ELF-1 (cell line): ENCODE measurements at places on chromosomes 2 and 18.
A peak's percentile ranks its signal among the peaks of the same experiment; 100 is the strongest.

DNA sequence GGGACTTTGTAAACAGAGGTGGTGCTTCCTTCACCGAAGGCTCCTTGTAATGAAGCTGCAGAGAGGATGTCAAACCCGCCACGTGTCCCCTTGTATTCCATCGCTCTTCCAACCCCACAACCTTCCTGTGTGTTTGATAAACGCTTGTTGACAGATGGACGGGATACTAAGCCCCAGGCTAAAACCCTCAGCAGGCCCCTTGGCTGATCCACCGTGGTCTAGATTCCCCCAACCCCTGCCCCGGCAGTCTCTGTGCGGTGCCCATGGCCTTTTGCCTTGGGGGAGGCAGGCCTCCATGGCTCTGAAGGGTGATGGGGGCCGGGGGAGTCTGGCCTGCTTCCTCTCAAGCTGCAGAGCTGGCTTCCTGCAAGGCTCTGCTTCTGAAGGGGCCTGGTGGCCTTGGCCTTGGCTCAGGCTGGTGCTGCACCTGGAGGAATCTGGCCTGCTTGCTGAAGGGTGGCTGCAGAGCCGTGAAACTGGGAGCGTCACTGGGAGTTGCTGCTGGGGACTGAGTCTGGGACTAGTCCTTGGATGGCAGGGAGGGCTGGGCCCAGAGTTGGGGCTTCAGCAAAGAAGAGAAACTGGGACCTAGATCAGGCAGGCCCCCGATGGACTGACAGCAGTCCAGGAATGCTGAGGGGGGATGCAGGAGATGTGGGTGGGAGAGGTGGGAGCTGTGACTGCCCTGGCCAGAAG lies 9.6 kb upstream of the NTSR2 start:
- DNase-seq: no peak

- peak; percentile 37 for DNase-seq
Observed at GRCh38 chr2:119431976-119432850, 559 bp downstream of the TMEM37 start.

DNA sequence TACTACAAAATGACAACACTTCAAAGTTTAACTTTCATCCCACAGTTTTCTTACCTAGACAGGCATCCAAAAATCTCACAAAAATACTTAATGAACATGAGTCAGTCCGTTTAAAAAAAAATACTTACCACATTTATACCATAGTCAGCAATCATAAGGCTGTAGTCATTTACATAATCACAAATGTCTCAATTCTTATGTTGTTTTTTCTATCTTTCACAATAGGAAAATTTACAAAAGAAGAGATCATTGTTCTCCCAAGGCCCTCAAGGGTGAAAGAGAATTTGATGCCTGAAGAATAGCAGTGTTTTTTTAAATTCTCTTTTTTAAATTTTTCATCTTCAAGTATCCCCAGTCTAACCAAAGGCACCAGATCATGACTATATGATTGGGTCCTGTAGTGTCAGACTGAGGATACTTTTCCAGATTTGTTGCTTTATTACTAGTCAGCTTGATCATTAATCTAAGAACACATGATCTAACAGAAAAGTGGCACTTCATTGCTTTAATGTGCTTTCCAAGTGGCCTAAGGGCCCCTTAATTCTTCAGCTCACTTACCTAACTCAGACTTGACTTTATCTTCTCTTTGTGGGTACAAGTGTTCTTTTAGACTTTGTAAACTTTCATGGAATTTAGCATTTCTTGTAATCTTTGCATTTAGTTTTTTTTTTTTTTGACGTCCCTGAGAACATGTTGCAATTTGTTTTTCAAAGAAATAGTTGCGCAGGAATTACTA lies 4.7 kb downstream of the SCYGR5 start:
- DNase-seq: no peak

DNA sequence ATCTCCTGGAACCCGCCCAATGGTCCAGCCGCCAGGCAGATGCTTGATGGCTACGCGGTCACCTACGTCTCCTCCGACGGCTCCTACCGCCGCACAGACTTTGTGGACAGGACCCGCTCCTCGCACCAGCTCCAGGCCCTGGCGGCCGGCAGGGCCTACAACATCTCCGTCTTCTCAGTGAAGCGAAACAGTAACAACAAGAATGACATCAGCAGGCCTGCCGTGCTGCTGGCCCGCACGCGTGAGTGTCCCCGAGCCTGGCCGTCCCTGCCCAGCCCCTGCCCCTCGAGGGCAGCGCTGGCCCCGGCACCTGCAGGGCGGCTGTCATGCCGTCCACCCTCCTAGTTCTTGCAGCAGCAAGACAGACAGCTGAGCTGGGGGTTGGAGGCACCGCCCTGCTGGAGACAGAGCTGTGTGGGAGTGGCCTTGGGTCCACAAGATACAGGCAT lies 36.7 kb downstream of the MTERF4 start:
- no peak for DNase-seq

GRCh38 chr2:168819050-168819715 lies 16.7 kb downstream of the NOSTRIN start:
- no peak for DNase-seq

- DNase-seq: peak; percentile 70
Observed at GRCh38 chr2:120520929-120521912, 175.3 kb downstream of the INHBB start.

DNA sequence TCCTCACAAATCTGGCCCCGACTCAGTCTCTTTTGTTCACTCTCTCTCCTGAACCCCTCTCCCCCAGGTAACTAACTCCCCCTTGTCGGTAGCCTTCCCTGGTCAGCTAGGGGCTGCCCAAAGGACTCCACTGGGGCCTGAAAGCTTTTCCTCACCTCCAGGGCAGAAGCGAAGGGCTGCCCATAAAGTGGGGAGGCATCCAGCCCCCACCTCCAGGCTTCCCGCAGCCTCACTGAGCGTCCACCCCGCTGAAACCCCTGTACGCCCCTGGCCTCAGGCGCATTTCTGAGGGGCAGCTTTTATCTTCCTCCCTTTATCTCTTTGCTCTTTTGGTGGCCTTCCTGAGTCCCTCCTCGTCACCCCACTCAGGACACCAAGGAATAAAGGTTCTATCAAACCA lies 249.3 kb downstream of the CYP26B1 start:
- DNase-seq: no peak

- DNase-seq: no peak
Observed at GRCh38 chr18:22233266-22233665, 63.9 kb downstream of the GATA6 start.

- no peak for DNase-seq
Observed at GRCh38 chr2:31081492-31081891, 56.7 kb downstream of the GALNT14 start.

DNA sequence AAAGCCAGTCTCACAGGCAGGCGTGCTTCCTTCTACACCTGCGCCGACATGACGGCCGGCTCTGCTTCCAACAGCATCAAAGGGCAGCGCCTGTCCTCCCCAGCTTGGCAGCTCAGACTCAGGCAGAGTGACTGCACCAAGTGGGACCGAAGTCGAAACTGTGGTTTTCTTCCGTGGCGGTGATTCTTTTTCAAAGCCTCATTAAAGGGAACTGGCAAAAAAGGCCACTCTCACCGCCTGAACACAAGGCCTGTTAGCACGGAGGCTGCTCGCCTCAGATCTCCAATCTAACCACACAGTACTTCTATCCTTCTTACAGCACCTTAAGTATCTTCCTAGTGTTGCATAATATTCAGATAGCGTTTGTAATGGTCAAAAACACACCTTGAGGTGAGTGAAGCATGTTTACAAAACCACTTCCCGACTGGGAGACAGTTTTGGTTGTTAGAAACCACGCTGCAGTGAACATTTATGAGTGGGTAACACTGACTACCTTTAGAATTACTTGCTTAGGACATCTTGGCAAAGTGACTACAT lies 236.4 kb downstream of the HDAC4 start:
- DNase-seq: no peak

GRCh38 chr2:212136216-212136795 lies 402.3 kb downstream of the ERBB4 start:
- DNase-seq: no peak

GRCh38 chr2:222284466-222284865 lies 14.3 kb downstream of the PAX3 start:
- no peak for DNase-seq

GRCh38 chr2:101398116-101398821 lies 11.0 kb upstream of the CREG2 start:
- DNase-seq: no peak

DNA sequence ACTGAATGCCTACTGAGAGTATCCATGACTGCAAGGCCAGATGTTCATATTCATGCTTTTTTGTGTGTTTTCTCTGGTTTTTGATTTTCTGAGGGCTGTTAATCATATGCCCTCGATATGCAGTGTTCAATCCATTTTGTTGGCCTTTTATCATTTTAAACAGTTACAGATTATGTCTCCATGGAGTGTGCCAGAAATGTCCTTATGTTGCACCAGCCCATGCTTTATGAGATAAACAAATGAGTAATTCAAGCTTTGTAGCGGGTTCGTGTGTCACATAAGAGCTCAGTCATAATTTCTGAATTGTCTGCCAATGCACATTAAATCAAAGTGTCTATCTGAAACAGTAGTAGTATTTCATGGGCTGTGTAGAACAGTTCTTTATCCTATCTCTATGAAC lies 583.0 kb downstream of the THSD7B start:
- DNase-seq: no peak

- DNase-seq: peak; percentile 39
Observed at GRCh38 chr2:46229134-46230063, 67.8 kb upstream of the EPAS1 start.

DNA sequence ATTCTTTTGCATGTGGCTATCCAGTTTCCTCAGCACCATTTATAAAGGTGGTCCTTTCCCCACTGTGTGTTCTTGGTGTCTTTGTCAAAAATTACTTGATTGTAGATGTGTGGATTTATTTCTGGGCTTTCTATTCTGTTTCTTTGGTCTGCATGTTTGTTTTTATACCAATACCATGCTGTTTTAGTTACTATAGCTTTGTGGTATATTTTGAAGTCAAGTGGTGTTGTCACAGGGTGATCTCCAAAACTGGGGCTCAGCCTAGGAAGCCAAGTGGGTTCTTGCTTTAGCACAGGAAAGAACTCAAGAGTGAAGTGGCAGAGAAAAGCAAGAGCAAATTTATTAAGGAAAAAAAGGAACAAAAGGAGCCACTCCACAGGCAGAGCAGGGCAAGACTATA lies 6.0 kb upstream of the SNTG2 start:
- DNase-seq: no peak

- DNase-seq: no peak
Observed at GRCh38 chr2:142875652-142876051, 1.8 kb upstream of the KYNU start.

DNA sequence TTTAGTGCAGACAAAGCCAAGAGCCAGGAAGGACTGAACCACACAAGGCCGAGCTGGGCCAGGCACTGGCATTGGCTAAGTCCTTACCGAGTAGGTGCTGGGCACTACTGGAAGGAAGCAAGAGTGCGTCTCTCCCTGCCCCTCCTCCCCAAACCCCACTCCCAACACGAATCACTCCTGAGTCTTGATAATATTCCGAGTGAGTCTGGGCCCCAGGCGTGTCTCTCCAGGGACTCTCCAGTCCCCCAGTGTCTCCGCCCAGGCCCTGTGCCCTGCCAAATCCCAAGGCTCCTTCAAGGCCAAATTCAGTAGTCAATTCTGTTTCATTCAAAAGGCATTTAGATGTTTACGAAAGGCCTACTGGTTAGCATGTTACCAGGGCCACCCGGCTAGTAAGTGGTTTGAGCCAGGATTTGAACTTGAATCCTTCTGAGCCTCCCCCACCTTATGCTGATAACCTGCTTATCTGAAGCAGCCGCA lies 82.8 kb downstream of the GLI2 start:
- DNase-seq: no peak

DNA sequence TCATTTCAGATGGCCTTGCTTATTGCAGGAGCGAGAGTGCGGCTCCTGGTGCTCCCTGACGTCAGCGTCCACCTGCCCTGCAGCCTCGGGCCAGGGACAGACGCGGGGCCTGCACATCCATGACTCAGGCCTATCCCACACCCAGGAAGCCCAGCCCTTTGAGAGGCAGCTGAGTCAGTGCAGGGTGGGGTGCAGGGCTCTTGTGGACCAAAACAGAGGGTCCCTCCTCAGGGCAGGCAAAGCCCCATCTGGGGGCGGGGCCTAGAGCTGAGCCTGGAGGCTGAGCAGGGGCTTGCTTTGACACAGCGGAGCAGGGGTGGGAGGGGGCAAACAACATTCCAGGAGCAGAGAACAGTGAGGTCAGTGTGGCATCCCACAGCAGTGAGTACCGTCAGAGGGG lies 7.7 kb upstream of the ARHGEF4 start:
- DNase-seq: peak; percentile 88

- DNase-seq: no peak
Observed at GRCh38 chr2:152613235-152613634, 104.0 kb downstream of the PRPF40A start.

- no peak for DNase-seq
Observed at GRCh38 chr2:41966431-41966893, 81.4 kb upstream of the PKDCC start.
